ELR (cell line): ENCODE measurements at places on chromosomes 1 and 21.

DNA sequence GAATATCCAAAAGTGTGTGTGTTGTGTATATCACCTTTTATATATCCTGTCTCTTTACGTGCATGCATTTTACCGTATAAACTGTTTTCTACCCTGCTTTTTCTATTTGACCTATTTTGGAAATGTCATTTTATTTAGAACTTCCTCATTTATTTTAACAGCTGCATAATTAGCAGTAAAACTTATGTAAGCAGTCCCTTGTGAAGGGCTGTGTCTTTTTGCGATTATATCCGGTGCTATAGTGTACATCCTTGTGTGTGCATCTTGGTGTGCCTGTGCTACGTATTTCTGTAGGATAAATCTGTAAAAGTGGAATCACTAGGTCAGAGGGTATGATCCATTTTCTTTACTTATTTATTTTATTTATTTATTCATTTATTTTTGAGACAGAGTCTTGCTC lies 7.2 kb downstream of the LGALS8 start:
- DNase-seq: no peak

- DNase-seq: no peak
These were observed 34.9 kb upstream of the PLA2G5 start for GRCh38 chr1:20035114-20035513.

- no peak for DNase-seq
These were observed 53.6 kb downstream of the SPATA46 start for GRCh38 chr1:162323023-162323422.

DNA sequence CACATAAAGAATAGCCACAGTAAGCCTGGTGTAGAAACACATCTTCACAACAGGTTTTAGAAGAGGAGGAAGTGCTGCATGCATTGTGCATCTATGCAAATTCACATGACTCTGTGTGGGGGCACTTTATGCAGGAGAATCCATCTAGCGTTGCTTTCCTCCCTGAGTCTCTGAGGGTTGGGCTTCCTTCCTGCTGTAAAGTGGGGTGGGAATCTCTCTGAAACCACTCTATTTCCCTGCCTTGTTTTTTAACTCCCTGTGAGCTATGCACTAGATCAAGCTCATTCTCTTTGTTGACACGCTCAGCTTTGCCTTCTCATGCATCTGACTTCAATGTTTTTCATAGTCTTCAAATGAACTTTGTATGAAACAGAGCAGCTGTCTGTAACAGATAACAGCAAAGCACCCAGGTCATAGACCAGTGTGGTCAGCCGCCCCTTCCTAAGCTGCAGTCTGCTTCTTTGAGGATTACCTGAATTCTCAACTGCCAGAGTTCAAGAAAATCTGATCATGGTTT lies 102.7 kb upstream of the DPH5 start:
- DNase-seq: no peak
